ENCODE measurements at places on chromosomes 5 and 9.

- DNase-seq = no peak
These were observed 15.9 kb upstream of the RNF38 start for GRCh38 chr9:36415822-36416525.

GRCh38 chr5:159801303-159801702 lies 115.0 kb upstream of the ADRA1B start:
- DNase-seq = no peak

DNA sequence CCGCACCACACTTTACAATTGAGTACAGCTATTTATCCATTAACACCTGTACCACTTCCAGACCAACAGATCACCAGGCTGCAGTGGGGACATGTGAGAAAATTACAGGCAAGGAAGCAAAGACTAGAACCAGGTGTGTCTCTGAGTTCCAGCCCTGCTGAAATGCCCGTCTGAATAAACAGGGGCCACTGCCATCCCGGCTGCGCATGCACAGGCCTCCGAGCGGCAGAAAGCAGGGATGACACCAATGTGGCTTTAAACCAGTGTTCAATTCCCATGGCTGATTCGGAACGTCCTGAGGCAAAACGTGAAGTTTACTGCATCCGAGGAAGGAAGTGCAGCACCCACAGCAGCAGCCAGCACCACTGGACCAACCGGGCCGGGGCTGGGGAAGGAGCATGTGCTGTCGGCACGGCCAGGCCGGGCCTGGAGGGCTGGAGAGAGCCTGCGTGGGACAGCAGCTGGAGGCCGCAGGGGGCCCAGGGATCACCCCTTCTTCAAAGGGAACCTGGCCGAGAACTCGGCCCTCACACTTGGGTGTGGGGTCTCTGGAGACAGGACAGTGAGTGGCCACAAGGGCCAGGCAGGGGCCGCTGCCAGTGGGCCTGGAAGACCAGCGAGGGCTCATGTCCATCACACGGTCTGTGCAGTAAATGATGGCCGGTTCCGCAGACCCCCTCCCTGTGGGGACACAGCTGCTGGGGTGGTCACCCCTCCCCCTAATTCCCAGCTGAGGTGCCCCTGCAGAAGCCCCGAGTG lies 33.0 kb upstream of the SLC12A7 start:
- DNase-seq = no peak

DNA sequence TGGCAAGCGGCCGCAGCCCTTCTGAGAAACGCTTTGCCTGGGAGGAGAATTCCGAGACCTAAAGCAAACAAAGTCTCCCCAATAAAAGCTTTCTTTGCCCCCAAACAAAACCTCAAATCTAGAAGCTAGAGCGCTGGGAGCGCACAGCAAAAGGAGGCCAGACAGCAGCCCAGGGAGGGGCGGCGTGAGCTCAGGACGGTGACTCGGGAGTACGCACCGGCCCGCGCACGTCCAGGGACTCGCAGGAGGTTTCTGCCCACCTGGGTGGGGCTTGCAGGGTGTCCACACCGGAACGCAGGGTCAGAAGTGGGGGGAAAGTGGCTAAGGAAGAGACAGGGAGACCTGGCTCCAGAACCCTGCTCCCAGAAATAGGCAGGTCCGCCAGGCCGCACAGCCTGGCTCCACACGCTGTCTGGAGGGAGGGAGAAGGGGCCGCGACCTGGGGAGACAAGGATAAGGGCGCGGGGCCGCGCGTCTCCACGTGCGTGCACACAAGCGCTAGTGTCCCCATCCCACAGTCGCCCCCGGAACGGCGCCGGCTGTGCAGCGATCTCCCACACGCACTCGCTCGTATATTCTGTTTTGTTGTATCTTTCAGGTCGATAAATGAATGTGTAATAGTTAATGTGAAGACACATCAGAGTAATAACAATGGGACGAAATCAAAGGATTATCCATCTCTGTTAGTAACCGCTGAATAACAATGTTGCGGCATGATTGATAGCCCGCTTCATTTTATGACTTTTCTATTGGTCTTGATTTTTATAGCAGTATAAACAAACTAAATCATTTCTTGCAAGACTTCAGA lies 2.3 kb upstream of the OTP start:
- no peak for DNase-seq

DNA sequence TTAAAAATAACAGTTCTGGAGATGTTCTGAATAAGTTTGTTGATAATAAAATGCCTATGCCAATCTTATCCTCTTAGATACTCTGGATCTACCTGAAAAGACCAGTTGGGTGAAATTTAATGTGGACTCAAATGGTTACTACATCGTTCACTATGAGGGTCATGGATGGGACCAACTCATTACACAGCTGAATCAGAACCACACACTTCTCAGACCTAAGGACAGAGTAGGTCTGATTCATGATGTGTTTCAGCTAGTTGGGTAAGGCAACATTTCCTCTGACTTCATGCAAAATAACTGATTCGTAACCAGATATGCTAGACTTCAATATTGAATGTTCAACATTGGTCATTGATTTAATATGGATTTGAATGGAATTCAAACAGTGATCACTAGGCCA lies 27.0 kb downstream of the ERAP2 start:
- DNase-seq = no peak

DNA sequence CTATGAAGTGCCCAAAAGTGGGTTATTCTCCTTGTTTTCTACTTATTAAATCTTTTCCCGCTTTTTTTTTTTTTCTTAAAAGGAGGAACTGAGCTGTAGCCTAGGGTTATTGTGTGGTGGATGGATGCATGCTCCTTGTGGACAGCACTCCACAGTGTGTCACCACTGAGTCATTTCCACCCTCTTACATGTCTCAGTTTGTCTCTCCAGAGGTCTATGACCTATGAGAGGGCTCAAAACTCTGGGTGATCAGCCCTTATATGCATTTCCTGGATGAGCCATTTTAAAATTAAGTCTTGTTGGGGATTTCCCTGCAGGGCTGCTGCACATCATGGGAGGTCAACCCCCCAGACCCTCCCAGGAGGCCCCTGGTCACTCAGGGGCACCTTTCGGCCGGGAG lies 102.2 kb upstream of the MOCS2 start:
- no peak for DNase-seq

DNA sequence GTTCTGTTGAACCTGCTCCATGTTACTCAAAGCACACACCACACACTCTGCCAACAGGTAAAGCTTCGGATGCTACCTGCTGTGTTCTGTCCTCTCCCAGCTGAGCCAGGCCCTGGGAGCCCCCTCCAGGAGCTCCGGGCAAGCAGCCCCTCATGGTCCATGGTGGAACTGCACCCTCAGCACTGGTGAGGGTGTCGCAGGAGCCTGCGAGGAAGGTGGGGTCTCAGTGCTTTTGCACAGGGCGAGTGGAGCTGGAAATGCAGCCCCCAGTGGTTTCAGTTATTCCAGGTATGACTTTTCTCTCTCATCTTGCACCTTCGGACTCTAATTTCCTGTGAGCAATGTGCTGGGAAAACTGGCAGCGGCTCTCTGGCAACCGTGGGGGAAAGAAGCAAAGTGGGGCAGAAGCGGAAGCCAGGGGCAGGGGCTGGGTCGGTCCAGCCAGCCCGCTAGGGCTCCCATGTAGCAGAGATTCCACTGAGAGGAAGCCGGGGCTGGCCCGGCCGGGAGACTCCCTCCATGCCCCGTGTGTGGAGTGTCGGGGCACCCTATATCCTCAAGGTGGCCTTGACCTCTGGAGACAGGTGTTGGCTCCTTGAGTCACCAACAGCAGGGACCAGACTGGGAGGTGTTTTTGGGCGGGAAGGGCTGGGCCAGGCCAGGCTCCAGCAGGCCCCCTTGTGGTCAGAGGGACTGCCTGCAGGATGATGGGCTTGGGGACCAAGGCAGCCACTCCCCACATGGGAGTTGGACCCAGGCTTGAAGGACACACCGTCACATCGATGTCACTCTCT lies 75.6 kb upstream of the PRSS3 start:
- no peak for DNase-seq

DNA sequence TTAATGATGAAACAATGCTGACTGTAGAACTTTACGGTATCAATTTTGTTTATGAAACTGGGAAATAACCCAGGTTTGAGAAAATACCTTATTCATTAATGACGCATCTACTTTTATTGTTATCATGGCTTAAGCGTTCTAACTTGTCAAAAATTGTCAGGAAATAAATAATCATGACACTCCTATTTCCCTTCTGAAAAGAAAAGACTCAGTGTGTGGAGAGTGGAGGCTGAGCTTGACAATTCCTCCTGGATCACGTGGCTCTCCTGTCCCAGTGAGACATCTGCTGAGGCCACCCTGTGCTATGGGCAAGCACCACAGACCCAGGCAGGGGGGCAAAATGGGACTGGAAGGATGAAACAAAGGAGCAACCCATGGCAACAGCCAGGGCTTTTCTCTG lies 466.4 kb downstream of the ZNF608 start:
- DNase-seq = no peak

- no peak for DNase-seq
These were observed 433.5 kb downstream of the DMAC1 start for GRCh38 chr9:7366121-7366520.

- no peak for DNase-seq
These were observed 570.6 kb upstream of the ZNF608 start for GRCh38 chr5:125316915-125317535.

DNA sequence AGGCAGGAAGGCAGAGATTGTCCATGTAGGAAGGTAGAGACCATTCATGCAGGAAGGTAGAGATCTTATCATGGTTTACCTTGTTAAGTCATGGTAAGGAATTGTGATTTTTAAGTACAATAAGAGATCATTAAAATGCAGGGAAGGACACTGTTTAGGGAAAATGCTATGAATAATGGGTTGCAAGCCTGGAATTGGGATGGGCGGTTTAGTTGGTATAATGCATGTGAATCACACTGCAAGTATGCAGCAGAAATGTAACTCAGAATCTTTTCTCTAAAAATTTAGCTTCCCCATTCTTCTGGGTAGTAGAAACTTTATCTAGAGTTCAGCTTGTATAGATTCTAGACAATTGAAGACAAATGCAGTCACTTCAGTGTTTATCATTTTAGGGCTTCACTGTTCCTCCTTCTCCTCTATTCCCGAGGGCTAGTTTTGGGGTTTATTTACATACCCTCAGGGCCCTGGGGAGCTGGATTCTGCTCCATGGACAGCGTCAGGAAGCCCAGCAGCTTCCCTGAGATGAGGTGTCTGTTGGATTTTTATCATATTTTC lies 212.0 kb downstream of the SREK1 start:
- DNase-seq = peak; percentile 0

DNA sequence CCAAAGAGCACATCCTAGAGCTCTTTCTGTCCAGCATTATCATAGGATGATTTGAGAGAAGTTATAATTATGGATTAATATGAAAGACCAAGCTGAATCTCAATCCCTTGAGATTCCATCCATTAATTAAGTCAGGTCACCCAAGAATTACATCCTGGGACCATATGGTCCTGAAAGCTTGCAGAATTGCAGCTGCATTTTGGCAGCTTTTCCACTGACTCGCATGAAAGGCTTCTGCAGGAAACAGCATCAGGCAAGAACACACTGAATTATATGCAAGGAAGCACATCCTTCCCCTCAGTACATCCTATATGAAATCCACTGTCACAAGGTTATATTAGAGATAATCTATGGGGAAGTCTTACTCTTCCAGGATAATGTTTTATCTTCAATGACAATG lies 109.1 kb upstream of the CTNND2 start:
- DNase-seq = no peak

GRCh38 chr5:155514105-155514563 lies 500.6 kb downstream of the KIF4B start:
- DNase-seq = no peak

GRCh38 chr5:125316391-125316790 lies 570.0 kb upstream of the ZNF608 start:
- no peak for DNase-seq

GRCh38 chr5:87829217-87829551 lies 416.5 kb upstream of the CCNH start:
- DNase-seq = no peak

DNA sequence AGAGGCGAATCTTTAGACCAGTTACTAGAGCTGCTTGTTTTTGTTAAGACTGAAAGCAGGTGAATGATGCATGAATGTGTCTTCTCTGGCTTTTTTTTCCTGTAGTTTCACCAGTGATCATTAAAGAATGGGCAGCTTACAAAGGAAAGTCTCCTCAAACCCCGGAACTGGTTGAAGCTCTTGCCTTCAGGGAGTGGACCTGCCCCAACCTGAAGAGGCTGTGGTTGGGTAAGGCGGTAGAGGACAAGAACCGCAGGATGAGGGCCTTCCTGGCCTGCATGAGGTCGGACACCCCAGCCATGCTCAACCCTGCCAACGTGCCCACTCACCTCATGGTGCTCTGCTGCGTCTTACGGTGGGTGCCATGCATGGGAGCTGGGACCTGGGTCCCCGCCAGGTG lies 33.3 kb upstream of the PHF2 start:
- DNase-seq = no peak

GRCh38 chr9:122816163-122816867 lies 12.1 kb downstream of the PDCL start:
- no peak for DNase-seq

DNA sequence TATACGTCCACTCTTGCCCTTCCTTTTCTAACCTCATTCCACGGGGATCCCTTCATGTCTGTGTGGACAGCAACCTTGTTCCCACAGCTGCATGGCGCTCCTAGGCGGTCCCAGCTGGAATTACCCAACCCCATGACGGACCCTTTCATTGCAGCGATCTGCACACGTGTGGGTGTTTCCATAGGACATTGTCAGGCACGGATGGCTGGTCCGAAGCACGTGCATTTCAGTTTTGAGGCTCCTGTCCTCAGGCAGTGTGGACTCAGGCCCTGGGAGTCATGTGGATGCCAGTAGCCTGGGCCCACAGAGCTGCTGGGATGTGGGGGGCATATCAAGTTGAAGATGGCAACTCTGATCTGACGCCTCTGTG lies 15.0 kb downstream of the CARD19 start:
- no peak for DNase-seq

- peak; percentile 97 for DNase-seq
These were observed 24.0 kb upstream of the ASPN start for GRCh38 chr9:92506184-92506857.

GRCh38 chr5:117547192-117547591 lies 972.6 kb upstream of the SEMA6A start:
- no peak for DNase-seq

GRCh38 chr5:74403771-74404170 lies 236.8 kb downstream of the ENC1 start:
- DNase-seq = no peak

DNA sequence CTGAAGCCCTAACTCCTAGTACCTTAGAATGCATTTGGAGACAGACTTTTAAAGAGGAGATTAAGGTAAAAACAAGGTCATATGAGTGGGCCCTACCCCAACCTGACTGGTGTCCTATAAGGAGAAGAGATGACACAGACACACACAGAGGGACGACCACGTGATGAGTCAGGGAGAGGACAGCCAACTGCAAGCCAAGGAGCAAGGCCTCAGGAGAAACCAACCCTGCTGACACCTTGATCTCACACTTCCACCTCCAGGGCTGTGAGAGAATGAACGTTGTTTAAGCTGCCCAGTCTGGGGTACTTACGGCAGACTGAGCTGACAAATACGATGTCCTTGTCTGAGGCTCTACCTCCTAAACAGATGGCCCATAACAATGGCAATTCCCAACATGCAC lies 93.6 kb downstream of the ROR2 start:
- no peak for DNase-seq

- no peak for DNase-seq
These were observed 69.1 kb downstream of the MYO10 start for GRCh38 chr5:16866795-16867576.

GRCh38 chr9:78316166-78316892 lies 19.4 kb downstream of the PSAT1 start:
- no peak for DNase-seq
